Activated CD8-positive, alpha-beta T cell treated with anti-CD3 and anti-CD28 coated beads, Interleukin-2, amount 10 ng/mL, durations not matched to agents 7 days and 5 days (primary cell): ENCODE measurements at places on chromosomes 6 and 20. TPM values are rescaled to one million over a fixed set of nuclear protein-coding genes. Genes with fewer than 3 reads are reported as not detected.
A peak's percentile ranks its signal among the peaks of the same experiment; 100 is the strongest.

DNA sequence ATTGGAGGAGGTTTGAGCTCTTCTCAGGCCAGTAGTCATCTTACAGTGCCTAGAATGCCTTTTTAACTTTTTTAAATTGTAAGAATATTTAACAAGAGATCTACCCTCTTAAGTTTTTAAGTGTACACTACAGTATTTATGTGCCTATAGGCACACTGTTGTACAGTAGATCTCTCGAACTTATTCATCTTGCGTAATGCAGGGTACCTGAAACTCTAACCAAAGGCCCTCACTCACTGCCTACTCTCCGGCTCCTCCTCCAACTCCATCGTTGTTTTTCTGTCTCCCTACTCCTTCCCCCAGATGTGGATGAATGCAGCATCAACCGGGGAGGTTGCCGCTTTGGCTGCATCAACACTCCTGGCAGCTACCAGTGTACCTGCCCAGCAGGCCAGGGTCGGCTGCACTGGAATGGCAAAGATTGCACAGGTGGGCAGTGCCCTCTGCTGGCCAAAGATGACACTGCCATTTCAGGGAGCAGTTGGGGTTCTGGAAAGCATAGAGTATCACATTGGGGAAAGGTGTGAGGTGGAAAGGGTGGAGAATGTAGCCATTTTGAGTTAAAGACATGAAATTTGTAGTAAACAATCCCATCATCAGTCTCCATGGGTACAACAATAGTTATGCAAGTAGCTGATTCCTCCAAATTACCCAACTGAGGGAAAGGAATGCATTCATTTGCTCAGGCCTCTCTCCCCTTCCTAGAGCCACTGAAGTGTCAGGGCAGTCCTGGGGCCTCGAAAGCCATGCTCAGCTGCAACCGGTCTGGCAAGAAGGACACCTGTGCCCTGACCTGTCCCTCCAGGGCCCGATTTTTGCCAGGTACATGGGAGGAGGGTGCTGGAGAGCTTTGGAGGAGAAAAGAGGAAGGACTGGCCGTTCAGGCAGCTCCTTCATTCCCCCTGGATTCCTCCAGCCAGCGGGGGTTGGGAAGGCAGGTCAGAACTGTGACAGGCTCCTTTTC is 18.4 kb upstream of the ZNF76 start:
- DNase-seq = peak; percentile 82

DNA sequence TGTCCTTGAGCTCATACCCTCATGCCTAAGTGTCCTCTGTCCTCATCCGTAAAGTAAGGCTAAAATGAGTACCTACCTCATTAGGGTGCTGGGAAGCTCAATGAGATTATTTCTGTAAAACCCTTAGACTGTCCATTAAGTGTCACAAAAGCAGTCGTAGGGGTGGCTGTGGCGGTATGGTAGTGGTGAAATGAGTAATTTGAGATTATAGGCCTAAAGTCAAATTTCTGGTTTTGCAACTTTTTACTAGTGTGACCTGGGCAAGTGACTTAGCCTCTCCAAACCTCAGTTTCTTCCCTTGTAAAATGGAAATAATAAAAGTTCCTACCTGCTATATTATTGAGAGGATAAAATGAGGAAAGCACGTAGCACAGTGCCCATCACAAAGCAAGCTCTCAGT is 148.2 kb upstream of the AKAP12 start:
- DNase-seq = no peak

GRCh38 chr20:48944663-48945297 is 23.3 kb downstream of the ARFGEF2 start:
- no peak for DNase-seq

DNA sequence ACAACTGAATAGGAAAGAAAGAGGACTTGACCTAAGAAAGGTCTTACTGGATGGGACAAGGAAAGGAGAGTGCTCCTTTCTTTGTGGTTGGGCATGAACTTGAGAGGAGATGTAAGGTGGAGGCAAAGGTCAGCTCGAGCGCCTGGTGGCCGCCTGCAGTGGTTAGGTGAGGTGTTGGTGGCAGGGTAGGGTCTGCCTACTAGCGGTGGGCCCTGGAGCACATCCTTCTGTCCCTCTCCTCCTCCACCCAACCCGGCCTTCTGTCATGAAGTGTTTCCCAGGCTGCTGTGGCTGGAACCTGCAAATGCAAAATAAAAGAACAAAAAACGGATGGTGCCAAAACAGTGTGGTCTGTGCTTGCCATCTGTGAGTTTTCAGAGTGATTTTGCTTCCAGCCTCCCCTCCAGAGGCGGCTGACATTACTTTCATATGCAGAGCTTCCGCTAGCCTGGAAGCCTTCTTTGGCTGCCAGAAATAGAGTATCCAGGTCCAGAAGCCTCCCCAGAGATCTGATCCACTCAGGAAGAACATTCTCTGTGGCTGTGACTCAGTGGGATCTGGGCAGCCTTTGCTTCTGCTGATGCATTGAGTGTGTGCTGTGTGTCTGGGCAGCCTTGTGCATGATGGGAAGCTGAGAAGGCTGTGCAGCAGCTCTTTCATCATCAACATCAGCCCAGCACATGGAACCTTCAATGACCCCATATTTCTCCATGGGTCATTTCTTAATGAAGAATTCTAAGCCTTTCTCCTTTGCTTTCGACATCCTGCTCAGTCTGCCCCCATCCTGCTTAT is 79.8 kb upstream of the FAM184A start:
- DNase-seq = no peak

Gene MAP7
- 0.31 TPM for total RNA-seq

Gene ABCF1
- total RNA-seq = 72.2 TPM

DNA sequence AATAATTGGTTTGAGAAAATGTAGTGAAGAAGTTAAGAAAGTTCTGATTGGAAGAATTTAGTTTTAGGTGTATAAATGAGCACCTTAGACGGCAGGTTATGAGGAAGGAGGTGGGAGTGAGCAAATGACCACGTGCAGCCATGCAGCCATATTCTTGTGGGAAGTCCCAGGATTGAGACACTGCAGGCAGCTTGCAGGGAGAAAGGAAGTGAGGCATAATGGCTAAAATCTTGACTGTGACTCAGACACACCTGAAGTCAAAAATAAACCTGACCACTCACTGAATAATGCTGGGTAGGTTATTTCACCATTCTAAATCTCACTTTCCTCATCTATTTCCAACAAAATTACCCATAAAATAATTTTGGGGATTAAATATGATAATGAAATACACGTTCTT is 16.6 kb downstream of the DSE start:
- DNase-seq = no peak

DNA sequence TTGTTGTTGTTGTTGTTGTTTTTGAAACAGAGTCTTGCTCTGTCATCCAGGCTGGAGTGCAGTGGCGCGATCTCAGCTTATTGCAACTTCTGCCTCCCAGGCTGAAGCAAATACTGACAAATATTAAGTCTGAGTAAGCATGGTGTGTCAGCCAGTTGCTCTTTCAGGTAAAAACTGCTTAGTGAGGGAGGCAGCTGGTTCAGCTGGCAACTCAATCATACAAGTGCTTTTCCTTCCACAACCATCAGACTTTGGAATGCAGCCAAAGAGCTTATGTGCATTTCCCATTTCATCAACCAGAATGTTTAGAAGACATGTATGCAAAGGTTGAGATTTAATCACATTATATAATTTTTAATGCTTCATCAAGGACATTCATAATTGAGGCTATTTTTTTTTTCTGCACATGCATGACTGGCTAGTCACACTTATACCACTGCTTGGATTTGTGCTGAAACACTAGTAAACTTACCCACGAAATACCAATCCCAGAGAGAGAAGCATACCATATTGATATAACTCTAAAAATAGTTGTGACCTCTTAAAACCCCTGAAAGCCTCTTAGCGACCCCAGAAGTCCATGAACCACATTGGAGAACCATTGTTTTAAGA is 56.0 kb downstream of the CLIC5 start:
- DNase-seq = no peak

Gene REM1
- total RNA-seq = not detected

- no peak for DNase-seq
These were observed 40.3 kb downstream of the GPX5 start for GRCh38 chr6:28565823-28566526.

DNA sequence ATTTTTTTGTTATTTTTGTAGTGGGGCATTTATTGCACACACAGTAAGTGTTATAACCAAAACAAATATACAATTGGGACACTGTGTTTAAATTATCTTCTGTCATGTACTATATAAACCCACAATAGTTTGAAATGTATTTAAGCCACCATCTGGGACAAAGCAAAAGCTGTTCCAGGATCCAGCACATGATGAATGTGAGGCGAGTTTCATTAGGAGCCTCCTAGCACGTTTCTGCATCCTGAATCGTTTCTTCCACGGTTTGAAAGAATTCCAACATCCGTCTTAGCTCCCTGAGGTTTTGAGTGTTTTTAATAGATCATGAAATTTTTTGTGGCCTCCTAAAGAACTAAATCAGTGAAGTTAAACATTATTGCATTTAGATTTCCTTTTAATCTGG is 65.8 kb downstream of the EYA4 start:
- no peak for DNase-seq

Gene SLC17A3
- 0.21 TPM for total RNA-seq

Gene DEK
- total RNA-seq = 251 TPM

DNA sequence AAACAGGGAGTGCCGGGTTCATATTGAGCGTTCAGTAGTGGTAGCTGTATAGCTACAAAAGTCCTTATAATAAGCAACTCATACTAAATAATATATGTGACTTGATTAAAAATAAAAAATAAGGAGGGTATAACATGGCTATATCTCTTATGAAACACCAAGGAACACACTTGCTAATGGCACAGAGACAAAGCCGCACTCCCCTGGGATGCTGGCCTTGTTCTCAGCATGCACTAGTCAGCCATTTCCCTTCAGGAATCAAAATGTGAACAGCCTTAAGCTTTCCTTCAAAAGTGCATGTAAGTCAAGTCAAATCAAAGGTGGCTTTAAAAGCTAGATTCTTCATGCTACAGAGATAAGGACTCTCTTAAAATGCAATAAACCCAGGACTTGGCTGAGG is 9.4 kb downstream of the HMGCLL1 start:
- DNase-seq = no peak

Gene NMBR
- not detected for total RNA-seq

Gene TAF8
- 44.1 TPM for total RNA-seq

Gene MOG
- not detected for total RNA-seq

Gene GMNN
- total RNA-seq = 88.4 TPM

- no peak for DNase-seq
These were observed 6.2 kb downstream of the VEGFA start for GRCh38 chr6:43776115-43776798.

- no peak for DNase-seq
These were observed 10.7 kb upstream of the IPCEF1 start for GRCh38 chr6:154367336-154367735.

DNA sequence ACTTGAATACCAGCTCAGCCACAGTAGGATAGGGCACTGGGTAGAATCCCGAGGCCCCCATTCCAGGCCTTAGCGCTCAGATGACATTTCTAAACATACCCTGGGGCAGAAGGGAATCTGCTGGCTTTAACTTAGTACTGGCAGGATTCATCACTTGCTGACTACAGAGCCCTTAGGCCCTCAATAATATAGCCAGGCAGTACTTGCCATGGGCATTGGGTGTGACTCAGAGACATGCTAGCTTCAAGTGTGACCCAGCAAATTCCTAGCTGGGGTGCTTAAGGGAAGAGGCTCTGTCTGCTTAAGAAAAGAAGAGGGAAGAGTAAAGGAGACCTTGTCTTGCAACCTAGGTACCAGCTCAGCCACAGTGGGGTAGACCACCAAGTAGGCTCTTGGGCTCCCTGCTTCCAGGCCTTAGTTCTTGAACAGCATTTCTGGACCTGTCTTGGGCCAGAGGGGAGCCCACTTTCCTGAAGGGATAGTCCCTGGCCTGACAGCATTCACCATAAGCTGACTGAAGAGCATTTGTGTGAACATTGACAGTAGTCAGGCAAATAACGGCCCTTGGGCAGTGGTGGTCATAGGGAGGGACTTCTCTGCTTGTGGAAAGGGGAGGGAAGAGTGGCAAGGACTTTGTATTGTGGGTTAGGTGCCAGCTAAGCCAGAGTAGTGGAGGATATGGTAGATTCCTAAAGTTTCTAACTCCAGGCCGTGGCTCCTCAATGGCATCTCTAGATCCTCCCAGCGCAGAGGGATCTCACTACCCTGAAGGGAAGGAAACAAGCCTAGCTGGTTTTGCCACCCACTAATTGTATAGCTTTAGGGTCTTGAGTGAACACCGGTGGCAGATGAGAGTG is 48.5 kb upstream of the HACE1 start:
- DNase-seq = no peak

Gene ZNF311
- total RNA-seq = 0.40 TPM

- DNase-seq = no peak
These were observed 689 bp upstream of the KCNB1 start for GRCh38 chr20:49483018-49483695.

DNA sequence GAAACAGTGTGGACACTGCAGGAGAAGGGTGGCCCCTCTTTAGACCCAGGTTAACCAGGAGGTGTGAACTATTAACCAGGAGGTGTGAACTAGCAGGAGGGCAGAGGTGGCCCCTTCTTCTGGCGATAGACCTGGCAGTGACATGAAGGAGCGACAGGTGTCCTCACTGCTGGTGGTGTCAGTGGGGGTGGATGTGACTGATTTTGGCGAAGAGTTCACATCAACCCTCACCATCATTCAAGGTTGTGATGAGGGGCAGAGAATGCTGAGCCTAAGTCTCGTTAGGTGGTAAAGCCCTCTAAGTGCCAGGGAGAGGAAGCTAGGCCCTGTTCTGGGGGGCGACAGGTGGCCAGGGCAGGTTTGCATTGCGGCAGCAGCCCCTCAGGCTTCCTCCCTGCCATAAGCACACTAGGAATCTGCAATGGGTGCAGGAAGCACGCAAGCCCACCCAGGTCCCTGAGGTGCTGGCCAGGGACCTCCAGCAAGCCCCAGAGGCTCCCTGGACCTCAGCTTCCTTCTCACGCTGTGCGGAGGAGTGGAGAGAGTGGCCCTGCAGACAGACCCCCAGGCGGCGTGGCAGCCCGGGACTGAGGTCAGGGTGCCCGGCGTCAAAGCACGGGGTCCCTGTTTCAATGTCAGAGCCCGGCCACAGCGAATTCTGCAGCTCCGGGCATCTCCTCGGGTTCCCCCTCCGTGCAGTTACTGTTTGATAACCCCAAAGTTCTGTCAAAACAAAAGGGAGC is 13.7 kb downstream of the NPEPL1 start:
- DNase-seq = no peak

DNA sequence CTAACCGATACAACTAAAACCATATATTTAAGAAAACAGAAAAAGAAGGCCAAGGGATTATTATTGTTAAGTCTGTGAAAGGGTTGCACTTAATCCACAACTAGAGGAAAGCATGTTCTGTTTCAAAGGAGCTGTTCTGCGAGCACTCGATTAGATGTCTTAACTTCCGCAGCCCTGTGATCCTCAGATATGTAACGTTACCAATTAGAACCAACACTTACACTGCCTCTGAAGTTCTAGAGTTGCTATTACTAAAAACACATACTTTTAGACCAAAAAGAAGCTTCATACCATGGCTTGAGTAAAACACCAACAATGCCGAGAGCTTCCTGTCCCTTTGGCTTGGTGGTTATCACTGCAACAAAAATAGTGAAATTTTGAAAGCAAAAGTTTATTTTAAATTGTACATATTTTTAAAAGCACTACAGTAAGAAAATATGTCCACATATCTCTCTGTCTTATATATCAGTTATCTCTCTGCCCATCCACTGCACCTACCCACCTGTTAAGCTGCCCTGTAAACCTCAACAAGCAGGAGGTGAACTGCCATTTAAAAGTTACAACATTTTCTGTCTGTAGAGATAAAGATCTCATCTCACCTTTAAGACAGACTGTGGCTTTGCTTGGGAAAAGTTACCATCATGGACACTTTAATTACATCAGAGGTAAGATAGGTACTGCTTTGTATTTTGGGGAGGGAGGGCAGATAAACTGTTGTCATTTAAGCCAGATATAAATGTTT is 7.1 kb upstream of the DUSP22 start:
- no peak for DNase-seq
